ENCODE measurements at places on chromosomes 11 and 22. TPM values are rescaled to one million over a fixed set of nuclear protein-coding genes. Genes with fewer than 3 reads are reported as not detected.

DNA sequence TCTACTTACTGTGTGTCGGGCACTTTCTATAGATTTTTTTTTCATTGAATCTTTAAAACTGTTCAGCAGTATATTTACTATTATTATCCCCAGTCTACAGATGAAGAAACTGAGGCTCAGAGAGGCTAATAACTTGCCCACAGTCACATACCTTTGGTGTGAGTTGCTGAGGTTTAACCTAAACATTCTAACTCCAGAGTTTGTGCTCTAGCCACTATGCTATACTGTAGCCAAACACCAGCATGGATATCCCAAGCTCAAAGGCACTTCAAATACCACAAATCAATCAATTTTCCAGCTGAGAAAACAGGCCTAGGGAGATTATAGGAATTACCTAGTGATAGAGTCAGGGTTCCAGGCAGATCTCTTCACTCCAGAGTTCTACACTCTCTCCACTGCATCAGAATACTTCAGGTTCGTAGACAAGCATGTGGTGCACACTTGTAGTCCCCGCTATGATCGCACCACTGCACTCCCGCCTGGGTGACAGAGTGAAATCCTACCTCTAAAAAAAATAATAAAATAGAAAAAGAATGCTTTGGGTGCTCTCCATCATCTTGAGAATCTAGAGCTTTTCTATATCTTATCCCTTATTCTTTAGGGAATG is 20.4 kb upstream of the UPB1 start:
- DNase-seq = no peak

DNA sequence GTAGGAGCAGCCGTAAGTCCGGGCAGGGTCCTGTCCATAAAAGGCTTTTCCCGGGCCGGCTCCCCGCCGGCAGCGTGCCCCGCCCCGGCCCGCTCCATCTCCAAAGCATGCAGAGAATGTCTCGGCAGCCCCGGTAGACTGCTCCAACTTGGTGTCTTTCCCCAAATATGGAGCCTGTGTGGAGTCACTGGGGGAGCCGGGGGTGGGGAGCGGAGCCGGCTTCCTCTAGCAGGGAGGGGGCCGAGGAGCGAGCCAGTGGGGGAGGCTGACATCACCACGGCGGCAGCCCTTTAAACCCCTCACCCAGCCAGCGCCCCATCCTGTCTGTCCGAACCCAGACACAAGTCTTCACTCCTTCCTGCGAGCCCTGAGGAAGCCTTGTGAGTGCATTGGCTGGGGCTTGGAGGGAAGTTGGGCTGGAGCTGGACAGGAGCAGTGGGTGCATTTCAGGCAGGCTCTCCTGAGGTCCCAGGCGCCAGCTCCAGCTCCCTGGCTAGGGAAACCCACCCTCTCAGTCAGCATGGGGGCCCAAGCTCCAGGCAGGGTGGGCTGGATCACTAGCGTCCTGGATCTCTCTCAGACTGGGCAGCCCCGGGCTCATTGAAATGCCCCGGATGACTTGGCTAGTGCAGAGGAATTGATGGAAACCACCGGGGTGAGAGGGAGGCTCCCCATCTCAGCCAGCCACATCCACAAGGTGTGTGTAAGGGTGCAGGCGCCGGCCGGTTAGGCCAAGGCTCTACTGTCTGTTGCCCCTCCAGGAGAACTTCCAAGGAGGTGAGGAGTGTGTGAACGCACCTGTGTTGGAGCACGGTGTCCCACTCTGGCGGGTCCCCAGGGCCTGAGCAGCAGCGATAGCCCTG is at the start of gene TAGLN:
TSS of gene TAGLN (plus strand) at position 318 of the 863 bp plus-strand sequence. CDS start 3,644 bp downstream, outside the sequence.
- peak; percentile 97 for DNase-seq

DNA sequence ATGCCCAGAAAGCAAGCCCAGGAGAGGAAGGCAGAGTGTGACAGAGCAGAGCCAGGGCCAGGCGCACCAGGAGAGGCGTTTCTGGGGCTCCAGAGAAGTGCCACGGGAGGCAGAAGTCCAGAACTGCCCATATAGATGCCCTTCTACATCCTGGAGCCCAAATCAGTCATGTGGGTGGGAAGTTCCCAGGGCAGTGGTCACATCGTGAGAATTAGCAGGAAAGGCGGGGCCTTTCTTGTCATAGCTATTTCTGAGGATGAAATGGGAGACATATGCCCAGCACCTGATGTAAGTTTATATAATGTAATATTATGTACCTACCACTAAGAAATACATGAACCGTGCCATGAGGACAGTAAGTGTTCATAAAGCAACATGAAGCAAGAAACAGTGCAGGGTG is 13.1 kb downstream of the ZDHHC24 start:
- no peak for DNase-seq

DNA sequence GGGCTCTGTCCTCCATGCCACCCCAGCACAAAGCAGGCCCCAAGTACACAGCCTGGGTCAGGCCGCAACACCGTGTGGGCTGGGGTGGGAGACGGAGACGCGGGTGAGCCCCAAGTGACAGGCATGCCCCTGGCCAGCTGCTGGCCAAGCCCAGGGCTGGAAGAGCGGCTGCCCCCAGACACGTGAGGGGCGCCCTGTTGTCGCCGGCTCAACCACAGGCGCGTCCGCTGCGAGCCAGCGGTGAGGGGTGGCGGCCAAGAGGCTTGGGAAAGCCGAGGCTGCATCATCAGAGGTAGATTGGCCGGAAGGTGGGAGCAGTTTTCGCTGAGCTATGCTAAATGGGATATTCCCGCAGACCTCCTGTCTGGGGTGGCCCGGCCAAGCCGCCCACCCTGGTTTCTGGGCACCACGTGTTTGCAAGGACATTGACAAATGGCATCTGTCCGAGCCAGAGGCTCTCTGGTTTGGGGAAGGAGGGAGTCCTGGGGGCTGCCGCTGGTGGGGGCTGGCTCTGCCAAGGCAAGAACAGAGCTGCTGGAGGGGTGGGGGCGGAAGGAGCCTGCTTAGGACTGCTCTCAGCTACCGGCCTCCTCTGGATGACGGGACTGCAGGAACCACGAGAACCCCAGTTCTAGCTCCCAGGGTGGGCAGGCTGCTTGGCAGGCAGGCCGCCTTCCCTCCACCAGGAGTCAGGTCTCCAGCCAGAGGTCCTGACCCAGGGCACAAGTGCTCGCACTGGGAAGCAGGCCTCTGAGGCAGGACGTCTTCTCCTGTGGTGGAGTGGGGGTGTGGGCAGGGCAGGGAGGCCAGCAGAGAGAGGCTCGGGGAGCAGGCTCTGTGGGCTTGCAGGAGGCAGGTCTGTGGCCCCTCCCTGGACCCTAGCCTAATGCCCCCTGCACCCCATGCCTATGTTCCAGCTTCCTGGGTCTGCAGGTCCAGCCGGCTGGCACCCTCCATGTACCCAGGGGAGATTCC is 552 bp downstream of the PRR33 start:
- peak; percentile 79 for DNase-seq

DNA sequence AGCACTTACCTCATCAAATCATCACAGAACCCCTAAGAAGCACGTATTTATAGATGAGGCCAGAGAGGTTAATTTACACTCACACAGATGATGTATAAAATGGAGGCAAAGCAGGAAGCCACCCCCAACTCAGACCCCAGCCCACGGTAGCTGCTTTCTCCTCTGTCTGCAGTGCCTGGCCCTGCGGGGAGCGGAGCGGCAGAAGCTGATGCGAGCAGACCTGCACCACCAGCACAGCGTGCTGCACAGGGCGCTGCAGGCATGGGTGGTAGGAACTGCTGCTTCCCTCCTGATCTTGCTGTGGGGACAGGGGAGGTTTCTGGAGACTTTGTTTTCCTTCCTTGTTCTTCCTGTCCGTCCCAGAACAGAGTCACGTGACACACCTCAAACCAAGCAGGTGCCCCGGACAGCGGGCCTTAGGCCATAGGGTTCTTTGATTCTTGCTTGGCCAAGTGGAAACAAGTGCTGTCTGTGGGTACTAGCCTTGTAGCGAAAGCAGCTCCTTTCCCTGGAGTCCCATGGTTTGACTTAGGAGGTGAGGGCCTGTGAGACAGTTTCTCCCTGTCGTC is 57.8 kb downstream of the PISD start:
- peak; percentile 30 for DNase-seq

DNA sequence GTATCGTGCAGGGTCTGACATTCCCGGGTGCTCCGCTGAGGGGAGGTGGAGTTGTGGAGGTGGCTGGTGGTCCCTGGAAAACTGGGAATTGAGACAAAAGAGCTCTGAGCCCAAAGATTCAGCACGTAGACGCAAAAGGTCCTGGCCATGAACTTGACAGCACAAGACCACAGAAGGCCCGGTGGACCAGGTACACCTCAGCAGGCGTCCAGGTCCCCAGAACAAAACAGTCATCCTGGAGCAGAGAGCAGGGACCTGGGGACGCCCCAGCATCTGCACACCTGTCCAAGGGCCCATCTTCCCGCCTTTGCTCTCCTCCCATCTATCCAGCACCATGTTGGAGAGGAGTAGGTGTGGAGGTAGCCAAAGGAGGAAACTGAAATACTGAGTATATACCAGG is 13.8 kb upstream of the MB start:
- no peak for DNase-seq

DNA sequence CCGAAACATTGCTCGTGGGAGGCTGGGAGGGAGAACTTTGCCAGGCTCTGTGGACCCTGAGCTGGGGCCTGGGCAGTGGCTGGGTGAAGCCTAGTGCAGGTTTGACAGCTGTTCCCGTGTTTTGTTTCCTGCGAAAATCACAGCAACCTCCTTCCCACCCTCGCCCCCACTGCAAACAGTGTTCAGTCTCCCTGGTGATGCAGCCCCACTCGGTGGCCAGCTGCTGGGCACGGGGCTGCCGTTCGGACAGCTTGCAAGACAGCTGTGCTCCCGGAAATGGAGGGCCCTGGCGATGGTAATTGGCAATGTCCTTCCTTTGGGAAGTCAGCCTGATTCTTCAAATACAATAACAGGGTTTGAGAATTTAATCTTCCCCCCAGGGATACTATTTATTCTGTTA is 10.4 kb upstream of the GAL start:
- peak; percentile 48 for DNase-seq

DNA sequence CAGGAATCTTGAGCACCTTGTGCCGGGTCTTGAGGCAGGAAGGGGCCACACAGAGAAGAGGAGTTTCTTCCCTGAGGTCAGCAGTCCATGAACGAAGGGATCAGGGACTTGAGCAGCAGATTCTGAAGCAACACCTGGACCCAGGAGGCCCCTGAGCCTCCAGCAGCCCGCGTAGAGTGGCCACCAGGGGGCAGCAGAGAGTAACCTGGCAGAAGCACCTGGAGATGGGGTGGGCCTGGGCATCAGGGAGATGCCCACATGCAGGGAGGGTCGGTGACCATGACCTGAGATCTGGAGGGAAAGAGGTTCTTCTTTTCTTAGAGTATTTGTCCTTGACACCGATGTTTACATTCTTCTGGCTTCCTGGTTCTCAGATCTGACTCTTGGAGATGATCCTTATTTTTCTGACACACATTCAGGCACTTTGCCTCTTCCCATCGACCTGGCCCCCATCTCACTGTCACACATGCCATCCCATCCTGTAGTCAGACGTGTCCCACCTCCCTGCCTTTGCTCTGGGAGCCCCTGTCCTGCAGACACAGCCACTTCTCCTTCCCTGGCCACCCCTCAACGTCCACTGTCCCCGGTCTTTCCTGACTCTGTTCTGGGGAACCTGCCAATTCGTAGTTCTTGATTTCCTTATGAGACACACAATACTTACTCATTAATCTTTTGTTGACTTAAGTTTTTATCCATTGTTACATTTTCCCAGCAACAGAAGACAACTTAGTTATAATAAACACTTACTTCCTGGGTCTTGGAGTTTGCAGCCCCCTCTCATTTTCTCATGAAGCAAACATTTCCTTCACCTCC is 66.5 kb downstream of the GGTLC2 start:
- no peak for DNase-seq

DNA sequence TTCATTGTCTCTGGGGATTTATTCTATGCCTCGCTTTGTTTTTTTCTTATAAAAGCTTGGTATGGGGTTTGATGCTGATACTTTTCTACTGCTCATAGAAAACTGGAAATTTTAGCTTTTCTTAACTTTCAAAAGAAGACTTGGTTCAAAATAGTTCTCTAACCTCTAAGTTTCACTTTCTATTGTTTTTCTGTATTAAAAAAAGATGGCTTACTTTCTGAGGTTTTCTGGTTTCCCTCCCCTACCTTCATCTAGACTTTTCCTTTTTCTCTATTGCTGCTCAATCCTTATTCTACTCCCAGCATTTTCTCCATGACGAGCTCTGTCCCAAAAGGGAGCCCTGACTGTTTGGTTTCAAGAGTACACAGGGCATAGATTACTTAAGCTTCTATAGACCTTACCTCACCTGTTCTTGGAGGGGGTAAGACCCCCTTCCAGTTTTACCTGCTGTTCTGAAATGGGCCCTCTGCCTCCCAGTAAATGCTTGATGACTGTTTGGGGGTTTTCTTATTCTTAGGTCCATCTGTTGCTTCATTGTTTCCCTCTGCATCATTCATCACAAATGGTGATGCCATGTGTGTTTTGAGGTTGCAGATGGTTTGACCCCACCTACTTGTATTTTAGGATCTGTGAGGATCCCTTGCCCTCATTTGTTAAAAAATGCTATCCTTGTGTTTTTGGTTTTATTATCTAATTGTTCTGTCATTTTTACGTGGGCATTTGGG is 29.5 kb downstream of the DNHD1 start:
- DNase-seq = no peak

- no peak for DNase-seq
Observed at GRCh38 chr22:23509571-23510302, 70.4 kb downstream of the IGLL1 start.

DNA sequence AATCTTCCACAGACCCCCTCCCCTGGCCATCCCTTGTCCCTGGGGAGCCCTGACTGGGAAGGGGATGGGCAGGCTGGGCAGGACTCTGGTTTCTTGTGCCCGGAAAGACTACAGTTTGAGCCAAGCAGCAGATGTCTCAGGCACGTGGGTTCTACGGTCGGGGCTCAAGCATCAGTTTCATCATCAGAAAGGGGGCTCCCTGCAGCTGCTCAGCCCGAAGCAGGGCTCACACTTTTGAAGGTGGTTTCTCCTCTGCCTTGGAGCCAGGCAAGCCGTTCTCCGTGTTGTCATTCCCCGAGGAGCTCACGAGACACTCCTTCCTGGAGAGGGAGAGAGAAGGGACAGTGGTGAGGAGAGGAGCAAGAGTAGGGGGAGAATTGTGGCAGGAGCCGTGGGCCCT is 15.8 kb downstream of the SCN4B start:
- DNase-seq = peak; percentile 74

DEPDC5 gene
- total RNA-seq = 20.2 TPM

GLYAT gene
- total RNA-seq = not detected

CASP1 gene
- 16.3 TPM for total RNA-seq

SERPING1 gene
- 774 TPM for total RNA-seq

RFPL3 gene
- not detected for total RNA-seq

ZDHHC8 gene
- 46.3 TPM for total RNA-seq

FGF3 gene
- total RNA-seq = not detected

SCUBE2 gene
- 2.5 TPM for total RNA-seq

POU2AF2 gene
- not detected for total RNA-seq

C22orf23 gene
- total RNA-seq = 0.32 TPM

C22orf31 gene
- total RNA-seq = not detected
